Activated CD8-positive, alpha-beta T cell treated with anti-CD3 and anti-CD28 coated beads, Interleukin-2, amount 10 ng/mL, durations not matched to agents 7 days and 5 days (primary cell): ENCODE measurements at places on chromosomes 6 and 20.

- DNase-seq: no peak
Measured at GRCh38 chr6:141251286-141251685, 881.4 kb upstream of the GJE1 start.

DNA sequence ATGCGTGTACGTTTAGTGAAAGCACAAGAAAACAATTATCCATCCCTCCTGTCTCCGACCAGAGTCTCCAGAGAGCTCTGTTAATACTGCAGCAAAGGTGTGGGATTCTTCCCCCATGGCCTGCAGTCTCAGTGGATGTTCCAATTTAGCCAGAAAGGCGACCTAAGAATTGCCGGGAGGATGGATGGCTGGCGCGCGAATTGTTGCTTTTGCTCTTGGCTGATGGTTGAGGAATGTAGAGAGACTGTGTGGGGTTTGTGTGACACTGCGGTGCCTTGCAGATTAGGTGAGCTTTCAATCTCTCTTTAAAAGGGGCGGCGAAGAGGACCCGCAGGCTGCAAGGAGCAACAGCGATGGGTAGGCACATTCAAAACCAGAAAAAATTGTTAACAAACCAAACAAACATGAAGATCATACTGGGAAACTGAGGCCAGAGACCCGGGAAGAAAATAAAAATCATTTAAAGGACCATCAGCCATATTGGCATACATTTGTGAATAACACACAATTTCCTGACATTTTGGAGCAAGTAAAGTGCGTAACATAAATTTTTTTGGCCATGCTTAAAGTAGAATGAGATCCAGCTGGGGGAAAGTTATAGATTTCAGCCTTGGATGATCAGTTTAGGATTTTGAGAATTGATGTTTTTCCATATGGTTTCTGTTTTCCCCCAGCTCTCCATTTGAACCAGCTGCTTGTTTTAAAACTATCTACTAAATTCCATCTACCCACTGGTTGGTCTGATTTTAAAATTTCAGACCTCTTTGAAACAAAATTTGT, 46.3 kb downstream of the GNAS start:
- no peak for DNase-seq

- DNase-seq: no peak
Measured at GRCh38 chr20:3911956-3912355, 22.8 kb downstream of the PANK2 start.

DNA sequence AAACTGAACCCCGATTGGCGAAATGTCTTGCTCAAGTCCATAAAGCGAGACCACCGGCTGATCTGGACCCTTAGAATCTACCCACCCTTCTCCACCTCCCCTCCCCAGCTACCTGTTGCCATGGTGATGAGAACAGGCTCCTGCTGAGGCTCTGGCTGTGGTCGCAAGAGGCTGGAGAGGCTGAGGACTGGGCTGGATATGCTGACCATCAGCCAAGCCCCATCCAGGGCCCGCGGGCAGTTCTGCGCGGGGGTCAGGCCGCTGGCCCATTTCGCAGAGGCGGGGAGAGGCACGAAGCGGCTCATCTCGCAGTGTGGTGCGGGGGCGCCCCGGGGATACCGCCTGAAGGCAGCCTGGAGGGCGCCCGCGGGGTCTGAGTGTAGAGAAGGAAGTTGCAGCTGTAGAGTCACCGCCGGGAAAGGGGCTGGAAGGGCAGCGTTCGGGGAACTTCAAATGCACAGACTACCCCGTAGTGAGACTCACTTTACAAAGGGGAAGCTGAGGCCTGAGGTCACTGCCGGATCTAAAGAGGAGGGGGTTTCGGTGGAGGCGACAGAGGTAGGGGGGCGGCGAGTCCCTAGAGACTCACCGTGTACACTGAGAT, 671 bp downstream of the TAPBP start:
- DNase-seq: peak; percentile 53
